ENCODE measurements at places on chromosomes 7 and 10.

- DNase-seq: no peak
- H3K27ac ChIP-seq: no peak overlapping the region
- no peaks in the 10 kb centered on the region for H3K27me3 ChIP-seq
- no peak overlapping the region for H3K4me3 ChIP-seq
- no peaks in the 10 kb centered on the region for H3K36me3 ChIP-seq
- no peaks in the 10 kb centered on the region for H3K4me1 ChIP-seq
Observed at GRCh38 chr7:67729771-67730170, 733.1 kb downstream of the TYW1 start.

DNA sequence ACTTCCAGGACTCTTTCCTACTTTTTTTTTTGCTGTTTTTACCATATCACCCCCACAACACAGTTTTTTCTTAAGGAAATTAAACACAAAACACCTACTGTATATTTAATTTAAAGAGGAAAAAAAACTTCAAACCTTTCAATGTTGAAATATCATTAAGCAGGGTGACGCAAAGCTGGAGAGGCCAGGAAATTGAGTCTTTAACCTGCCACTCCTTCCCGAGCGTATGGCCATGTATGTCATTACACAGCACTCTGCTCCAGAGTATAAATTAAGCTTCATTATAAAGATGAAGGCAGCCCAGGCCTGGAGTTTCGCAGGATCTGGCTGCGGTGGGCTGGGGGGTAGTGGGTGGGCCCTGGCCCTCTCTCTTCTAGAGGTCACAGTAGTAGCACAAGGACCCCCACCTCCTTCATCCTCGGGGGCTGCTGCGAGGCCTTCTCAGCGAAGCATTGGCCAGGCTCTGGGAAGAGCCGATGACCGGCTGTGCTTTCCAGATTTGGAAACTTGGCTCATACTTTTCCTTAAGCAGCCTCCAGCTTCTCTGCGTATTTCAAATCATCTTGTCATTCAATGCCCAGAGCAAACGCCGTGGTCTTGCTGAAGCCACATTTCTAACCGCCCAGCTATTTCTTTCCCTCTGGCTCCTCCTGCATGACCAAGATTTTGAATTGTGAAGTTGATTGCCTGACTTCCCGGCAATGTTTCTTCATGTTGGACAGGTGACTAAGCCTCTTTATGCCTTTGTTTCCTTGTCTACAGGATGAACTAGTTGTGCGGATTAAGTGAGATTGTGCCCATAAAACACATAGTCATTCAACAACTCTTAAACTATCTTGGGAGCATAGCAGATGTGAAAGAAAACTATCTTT, 765.1 kb downstream of the SUGCT start:
- no peak overlapping the region for H3K27ac ChIP-seq
- H3K4me3 ChIP-seq: no peak overlapping the region
- no peaks in the 10 kb centered on the region for H3K27me3 ChIP-seq
- no peaks in the 10 kb centered on the region for H3K36me3 ChIP-seq
- no peaks in the 10 kb centered on the region for H3K4me1 ChIP-seq

DNA sequence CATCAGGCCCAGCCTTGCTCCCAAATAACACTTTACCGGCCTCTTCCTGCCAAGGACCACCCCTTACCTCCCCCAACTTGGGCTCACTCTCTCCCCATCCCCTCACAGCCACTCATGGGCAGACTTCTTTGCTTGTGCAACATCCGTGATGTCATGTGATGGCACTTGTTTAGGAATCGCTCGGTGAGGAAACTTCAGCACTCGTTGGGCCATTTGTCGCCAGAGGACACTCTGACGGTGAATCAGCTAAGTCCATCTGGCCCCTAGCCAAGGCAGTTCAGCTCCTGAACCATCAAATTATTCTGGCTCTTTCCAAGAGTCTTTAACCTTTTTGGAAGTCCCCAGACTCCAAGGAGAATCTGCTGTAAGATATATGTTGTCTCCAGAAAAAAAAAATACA, 19.2 kb downstream of the BTBD16 start:
- DNase-seq: no peak
- H3K4me1 ChIP-seq: no peaks in the 10 kb centered on the region
- H3K27me3 ChIP-seq: no peaks in the 10 kb centered on the region
- H3K4me3 ChIP-seq: no peak overlapping the region

GRCh38 chr10:80079312-80079719, 851 bp downstream of the TMEM254 start:
- H3K4me3 ChIP-seq: peak overlapping the region; percentile 96
- no peaks in the 10 kb centered on the region for H3K27me3 ChIP-seq
- DNase-seq: no peak
- H3K27ac ChIP-seq: peak overlapping the region; percentile 87
- peaks cover 6% of the 10 kb centered on the region for H3K36me3 ChIP-seq

GRCh38 chr10:105195831-105196230, 554.7 kb downstream of the SORCS3 start:
- no peaks in the 10 kb centered on the region for H3K36me3 ChIP-seq
- H3K27ac ChIP-seq: no peak overlapping the region
- H3K4me1 ChIP-seq: no peaks in the 10 kb centered on the region
- DNase-seq: no peak
- H3K27me3 ChIP-seq: no peaks in the 10 kb centered on the region

DNA sequence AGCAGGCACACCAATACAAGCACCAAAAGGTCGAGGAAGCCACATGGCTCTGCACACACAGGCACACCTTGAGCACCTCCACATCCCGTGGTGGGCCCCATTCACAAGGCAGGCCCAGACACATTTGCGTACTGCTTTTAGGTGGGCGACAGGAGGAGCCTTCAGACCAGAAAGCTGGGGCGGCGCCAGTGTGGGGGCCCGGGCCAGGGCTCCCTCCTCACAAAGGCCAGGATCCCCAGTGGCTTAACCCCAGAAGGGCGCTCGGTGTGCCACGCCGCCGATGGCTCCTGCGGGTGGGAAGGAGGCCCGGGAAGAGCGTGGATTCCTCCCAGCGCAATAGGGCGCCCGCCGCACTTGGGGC, 2.8 kb upstream of the SMARCD3 start:
- no peak overlapping the region for H3K27ac ChIP-seq
- H3K4me3 ChIP-seq: no peak overlapping the region
- H3K27me3 ChIP-seq: peaks cover 22% of the 10 kb centered on the region
- no peaks in the 10 kb centered on the region for H3K36me3 ChIP-seq

DNA sequence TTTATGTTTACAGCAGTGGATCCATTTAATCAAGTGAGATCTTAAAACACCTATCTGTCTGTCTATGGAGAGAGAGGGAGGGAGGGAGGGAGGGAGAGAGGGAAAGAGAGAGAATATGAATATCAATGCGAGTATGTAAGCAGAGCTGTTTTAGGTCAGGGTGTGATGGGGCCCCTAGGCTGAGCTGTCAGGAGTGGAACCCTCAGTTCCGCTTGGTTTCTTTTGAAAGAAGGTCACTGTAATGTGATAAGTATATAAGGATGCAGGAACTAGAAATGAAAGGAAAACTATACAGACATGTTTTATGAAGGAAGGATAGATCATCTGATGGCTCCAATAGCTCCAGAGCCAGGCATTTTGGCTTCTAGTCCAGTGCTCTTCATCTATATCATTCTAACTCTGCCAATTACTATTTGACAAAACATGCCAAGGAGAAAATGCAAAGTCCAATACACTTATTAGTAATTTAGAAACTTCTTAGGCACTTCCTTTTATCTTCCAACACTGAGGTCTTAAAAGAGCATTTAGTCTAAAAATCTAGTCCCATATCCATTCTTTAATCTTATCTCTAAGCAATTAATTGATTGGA, 70.3 kb downstream of the NRCAM start:
- H3K4me3 ChIP-seq: no peak overlapping the region
- no peaks in the 10 kb centered on the region for H3K4me1 ChIP-seq
- no peak overlapping the region for H3K27ac ChIP-seq
- H3K36me3 ChIP-seq: no peaks in the 10 kb centered on the region
- no peaks in the 10 kb centered on the region for H3K27me3 ChIP-seq

- H3K4me3 ChIP-seq: no peak overlapping the region
- H3K27ac ChIP-seq: no peak overlapping the region
- H3K27me3 ChIP-seq: no peaks in the 10 kb centered on the region
- DNase-seq: no peak
- no peaks in the 10 kb centered on the region for H3K36me3 ChIP-seq
Observed at GRCh38 chr7:27714831-27715444, 25.0 kb upstream of the TAX1BP1 start.
